ENCODE measurements at places on chromosomes 1 and 21.

GRCh38 chr21:43849532-43850299, 15.3 kb upstream of the AGPAT3 start:
- no peak for DNase-seq

DNA sequence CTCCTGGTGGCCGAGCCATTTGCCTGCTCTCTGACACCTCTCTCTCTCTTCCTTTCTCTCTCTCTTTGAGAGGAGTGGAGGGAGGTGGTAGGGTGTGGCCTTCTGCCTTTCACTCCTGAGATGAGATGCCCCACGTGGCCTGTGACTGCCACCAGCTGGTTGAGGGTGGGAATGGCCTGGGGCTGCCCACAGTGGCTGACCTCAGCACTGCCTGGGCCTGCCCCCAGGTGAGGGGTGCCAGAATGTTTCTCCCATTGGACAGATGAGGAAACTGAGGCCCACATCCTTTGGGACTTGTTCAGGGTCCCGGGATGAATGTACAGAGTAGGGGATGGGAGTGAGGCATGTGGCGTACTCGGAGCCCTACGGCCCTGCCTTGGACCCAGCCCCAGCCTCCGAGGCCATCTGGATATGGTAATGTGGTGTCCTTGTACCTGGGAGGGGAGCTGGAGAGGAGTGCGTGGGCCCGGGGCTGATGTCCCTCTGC, 12.7 kb upstream of the C1orf167 start:
- peak; percentile 60 for DNase-seq

DNA sequence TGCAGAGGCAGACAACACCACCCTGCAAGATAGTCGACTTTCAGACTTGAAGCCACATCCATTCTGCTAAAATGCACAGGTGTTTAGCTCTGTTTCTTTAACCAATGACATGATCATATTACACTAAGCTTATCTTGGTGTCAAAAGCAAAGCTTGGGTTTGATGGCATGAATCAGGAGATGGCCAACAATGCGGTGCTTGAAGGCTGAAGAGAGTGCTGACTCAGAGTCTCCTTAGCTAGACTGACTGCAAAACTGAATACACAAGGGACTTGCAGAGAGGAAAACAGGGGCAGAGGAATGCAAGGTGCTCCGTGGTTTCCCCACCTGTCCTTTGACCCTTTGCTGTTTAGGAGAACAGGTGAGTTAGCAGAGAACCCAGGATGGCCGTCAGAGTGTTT, 262.6 kb downstream of the SIPA1L2 start:
- no peak for DNase-seq

- DNase-seq: no peak
Observed at GRCh38 chr1:105636052-105636451, 1420.4 kb upstream of the PRMT6 start.

DNA sequence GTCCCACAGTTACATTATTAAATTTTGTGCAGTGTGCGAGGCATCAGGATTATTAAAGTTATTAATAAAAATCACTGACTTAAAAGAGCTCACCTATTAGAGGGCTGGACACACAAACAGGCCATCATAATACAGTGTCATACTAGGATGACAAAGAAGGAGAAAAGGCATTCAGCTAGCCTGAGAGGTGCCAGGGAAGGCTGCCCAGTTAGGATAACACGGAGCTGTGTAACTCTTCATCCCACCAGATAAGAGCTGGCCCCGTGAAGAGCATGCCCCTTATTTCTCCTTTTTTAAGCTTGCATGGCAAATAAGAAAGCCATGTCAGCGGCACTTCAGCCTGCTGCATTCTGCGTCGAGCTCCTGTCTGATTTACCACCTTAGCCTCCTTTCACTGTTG, 109.5 kb downstream of the KCNK1 start:
- DNase-seq: no peak

- no peak for DNase-seq
Observed at GRCh38 chr1:176033881-176034280, 173.2 kb downstream of the COP1 start.

GRCh38 chr1:11985851-11986250, 5.6 kb downstream of the MFN2 start:
- DNase-seq: no peak

DNA sequence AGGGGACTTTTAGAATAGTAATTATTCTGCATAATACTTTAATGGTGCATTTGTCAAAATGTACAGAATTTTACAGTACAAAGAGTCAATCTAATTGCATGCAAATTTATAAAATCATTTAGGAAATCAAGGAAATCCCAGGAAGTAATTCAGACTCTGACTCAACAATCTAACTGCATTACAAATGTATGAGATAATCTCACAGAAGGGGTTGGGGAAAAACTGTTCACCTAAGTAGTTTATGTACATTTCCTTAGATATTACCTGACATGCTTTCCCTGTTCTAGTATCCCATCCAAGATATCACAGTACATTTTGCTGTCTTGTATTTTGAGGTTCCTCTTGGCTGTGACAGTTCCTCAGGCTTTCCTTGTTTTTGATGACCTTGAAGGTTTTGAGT, 4.7 kb downstream of the CRB1 start:
- no peak for DNase-seq

DNA sequence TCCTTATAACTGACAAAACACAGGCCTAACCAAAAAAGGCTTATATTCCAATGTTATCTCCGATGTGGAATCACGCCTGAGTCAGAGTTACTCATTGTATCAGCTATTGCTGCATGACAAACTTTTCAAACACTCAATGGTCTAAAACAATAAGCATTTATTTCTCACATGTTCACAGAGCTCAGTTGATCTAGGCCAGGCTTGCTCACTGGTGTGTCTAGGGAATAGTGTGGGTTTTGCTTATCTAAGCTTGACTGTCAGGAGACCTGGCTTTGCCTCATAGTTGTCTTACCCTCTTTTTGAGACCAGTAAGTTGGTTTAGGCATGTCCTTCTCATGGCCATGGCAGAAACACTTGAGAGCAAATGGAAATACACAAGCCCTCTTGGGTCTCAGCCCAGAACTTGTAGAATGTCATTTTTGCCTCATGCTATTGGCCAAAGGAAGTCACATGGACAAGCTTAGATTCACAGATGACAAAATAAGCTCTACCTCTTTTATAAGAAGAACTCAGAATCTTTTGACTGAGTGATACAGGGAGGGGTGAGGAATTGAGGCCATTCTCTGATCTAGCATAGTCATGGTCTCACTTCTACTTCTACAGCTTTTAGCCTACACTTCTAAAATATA, 130.8 kb downstream of the HMCN1 start:
- DNase-seq: no peak

DNA sequence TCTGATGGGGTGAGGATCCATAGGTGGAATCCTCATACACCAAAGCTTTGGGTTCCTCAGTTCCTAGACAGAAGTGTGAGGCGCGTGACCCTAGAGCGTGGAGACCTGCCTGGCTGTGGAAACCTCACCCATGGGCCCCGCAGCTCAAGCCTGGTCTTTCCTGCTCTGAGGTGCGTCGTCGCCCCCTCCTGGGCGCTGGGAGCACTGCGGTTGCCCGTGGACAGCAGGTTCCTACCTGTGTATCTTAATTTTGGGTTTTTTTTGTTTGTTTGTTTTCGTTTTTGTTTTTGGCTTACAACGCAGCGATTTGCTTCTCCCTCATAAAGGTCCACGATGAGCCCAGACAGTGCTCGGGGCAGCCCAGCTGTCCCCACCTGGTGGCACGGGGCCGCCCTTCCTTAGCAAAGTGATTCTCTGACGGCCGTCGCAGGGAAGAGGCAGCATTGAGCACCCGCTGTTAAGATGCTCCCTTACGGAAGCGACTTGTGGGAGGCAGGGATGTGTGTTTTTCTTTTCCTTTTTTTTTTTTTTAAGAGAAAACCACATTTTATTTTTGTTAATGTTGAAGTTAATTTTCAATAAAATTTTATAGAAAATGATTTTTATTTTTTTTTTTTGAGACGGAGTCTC, 36.5 kb upstream of the TRAPPC10 start:
- peak; percentile 87 for DNase-seq

- peak; percentile 74 for DNase-seq
Observed at GRCh38 chr1:98051065-98051675, 130.3 kb upstream of the DPYD start.

DNA sequence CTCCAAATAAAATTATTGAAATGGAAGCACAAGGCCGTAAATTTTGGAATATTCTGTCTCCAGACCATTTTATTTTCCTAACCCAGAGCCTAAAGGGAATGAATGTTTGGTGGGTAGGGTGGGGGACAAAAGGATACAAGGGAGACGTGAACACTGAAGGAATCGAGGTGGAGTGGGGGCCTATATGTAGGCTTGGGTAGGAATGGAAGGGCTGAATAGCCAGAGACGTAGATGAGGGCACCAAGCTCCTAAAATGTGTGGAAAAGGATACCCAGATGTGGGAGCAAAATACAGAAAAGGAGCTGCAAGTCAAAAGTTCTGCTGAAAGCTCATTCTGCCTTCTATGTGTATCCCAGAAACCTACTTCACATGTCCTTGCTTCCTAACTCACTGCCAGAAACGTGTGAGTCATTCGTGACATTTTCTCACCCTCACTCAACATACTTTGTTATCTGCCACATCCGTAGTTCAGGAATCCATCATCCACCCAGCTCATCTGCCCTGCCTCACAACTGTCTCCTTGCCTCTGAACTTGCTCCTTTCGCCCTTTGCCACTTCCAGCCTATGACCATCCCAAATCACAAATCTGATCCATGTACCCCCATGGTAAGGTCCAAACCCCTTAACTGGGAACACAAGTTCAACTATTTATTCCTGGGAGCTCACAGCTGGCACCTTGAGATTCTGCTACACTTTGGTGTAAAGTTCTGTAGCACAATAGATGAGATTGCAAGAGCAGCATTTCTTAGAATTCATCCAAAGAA, 84.1 kb upstream of the PRDX6 start:
- no peak for DNase-seq

DNA sequence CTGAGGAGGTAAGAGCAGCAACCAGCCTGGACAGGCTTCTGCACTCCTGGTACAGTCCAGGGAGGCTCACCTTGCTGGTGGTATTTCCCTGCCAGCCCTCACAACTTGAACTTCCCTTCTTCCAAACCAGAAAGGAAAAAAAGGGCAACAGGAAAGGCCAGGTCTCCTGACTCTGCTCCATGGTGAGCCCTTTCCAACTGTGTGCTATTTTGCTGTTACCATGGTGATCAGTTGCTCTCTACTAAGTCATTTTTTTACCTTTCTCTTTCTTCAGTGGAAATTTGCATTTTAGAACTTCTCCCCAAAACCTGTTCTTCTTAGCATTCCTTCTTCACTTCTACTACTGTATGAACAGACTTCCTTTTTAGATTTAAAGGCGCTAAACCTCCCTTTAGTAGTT, 164.3 kb downstream of the GRIK1 start:
- DNase-seq: no peak

DNA sequence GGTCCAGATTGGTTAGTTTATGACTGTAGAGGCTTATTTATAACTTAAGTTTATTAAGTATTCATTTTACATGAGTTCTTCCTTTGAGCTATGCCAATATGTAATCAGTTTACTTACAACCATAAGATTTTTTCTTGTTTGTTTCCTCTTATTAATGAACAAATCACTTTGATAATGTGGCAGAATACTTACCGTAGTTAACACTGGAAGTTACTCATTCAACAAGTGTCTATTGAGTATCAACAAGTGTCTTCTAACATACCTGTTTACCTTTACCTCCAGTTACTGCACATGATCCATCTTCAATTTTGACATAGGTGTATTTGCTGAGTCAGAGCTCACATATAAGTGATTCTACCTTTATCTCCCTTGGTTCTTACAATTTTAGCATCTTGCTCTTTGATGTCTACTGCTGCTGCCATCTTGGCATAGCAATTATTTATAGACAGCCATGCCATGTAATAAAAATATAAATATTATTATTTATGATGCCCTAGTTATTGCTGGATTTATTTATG, 205.7 kb downstream of the NCAM2 start:
- DNase-seq: no peak

DNA sequence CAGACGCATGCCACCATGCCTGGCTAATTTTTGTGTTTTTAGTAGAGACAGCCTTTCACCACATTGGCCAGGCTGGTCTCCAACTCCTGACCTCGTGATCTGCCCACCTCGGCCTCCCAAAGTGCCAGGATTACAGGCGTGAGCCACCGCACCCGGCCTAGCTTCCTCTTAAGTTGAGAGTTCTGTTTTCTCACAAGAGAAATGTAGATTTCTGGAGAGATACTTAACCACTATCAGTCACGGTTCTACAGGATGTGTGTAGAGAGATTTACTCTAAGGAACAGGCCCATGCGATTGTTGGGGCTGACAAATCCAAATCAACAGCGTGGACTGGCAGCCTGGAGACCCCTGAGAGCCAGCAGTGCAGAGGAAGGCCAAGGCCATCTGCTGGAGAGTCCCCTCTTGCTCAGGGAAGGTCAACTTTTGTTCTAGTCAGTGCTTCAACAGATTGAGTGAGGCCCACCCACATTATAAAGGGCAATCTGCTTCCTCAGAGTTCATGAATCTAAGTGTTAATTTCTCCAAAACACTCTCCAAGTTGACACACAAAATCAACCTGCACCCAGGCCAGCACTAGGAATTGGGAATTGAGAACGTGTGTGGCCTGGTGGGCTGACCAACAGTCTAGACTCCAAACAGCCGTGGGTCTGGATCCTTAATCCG, 38.7 kb downstream of the CHAF1B start:
- DNase-seq: no peak

- peak; percentile 39 for DNase-seq
Observed at GRCh38 chr1:28796352-28797211, 15.4 kb upstream of the OPRD1 start.

DNA sequence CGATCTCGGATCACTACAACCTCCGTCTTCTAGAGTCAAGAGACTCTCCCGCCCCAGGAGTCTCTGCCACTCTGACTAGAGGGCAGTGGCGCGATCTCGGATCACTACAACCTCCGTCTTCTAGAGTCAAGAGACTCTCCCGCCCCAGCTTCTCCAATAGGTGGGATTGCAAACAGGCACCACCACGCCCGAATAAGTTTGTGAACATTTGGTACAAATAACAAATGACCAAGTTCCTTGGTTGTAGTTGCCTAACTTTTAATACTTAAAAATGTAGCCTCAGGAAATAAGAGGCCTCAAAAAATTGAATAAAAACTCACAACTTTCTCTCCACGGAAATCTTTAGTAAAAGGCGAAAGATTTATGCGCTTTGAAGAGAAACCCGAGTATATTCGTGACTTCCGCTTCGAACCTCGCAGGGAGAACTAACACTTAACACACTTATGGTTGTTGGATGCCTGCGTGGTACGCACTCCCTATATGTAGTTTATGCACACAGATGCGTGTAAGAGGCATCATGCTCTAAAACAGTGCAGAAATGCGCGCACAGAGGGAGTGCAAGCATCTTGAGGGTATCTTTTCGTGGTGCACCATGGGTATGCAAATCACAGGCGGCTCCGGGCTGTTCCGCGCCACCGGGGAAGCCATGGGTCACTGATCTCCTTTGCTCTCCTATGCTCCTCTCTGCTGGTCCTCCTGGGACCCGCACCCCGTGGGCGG, 11.4 kb downstream of the BTBD19 start:
- peak; percentile 83 for DNase-seq

DNA sequence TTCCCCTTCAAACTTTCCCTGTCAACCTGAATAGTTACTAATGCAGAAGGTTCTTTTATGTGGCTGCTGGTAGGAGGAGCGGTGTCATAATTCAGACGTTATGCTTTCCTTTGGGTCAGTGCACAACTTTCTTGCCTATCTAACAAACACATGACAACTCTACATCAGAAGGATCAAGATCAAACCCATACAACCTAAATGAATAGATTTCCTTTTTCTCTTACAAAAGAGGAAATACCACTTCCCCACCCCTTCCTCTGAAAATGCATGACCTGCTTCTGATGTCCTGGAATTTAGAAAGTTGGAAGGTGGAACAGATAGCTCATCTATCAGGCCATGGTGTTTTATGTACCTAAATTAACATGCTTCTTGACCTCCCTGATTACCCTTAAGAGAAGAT, 75.7 kb upstream of the ADGRL4 start:
- DNase-seq: no peak

- DNase-seq: no peak
Observed at GRCh38 chr1:199774433-199775089, 252.9 kb upstream of the NR5A2 start.

Measured in WTC11 (cell line).